ENCODE measurements at places on chromosomes 12 and 14.

GRCh38 chr12:109779382-109779781, 53.8 kb downstream of the TRPV4 start:
- ATAC-seq: peak; percentile 8

GRCh38 chr14:21275261-21275858, 4.5 kb upstream of the RPGRIP1 start:
- ATAC-seq: no peak

GRCh38 chr12:109752117-109753053, 38.8 kb downstream of the FAM222A start:
- no peak for ATAC-seq

- ATAC-seq: no peak
These were observed 264.7 kb downstream of the RAD51B start for GRCh38 chr14:68084256-68084655.

DNA sequence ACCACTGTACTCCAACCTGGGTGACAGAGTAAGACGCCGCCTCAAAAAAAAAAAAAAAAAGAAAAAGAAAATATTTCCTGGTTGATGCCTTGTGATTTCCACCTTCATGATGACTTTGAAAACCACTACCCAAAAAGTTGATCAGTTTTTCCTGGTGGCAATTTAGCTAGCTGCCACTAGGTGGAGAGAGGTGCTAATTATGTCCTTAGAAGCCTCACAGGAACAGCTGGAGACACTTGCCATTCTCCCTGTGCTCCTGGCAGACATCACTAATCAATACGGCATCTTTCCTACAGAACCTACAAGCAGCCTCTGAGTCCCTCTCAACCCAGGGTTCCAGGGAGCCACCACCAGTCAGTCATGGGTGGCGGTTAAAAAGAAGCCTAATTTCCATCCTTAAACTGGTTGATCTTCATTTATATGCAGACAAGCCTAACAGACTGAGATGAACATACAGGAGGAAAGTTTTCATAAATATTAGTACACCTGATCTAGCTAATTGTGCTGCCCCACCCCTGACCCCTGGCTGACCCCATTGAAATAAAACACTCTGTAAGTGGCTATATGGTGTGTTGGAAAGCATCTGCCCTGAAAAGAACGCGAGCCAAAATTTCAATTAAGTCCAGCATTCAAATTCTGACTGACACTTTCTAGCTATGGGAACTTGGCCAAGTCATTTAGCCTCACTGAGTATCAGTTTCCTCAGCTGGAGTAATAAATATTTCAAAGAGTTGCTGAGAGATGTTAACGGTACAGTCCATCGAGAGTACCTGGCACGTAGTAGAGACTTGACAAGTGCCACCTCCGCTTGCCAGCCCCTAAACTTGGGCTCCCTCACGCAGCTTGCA, 6.2 kb upstream of the OAS1 start:
- ATAC-seq: peak; percentile 61

DNA sequence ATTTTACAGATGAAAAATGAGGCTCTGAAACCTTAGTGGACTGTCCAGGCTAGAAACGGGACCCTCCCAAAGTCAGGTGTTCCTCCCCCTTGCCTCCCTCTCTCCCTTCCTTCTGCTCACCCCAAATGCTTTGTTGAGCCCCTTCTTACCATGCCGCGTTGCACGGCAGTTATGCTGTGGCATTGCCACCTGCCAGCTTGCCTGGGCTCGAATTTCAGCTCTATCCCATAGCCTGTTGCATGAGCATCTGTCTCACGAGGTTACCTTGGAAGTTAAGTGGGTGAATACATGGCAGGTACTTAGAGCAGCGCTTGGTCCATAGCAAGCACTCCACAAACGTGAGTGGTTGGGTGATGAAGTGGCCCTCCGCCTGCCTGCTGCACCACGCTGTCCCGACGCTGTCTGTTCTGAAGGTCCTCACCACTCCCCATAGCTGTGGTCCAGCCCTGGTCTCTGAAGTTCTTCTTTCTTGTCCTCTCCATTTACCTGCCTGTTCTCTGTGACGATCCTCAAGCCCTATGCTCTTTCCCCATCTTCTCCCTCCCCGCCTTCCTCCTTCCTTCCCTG, 269.9 kb downstream of the CACNA1C start:
- no peak for ATAC-seq
